Activated CD4-positive, alpha-beta T cell treated with anti-CD3 and anti-CD28 coated beads, Interleukin-2, amount 50 U/mL, for 48 hours (primary cell): ENCODE measurements at places on chromosomes 11 and 22.
A peak's percentile ranks its signal among the peaks of the same experiment; 100 is the strongest.

GRCh38 chr22:24951942-24952836, at the start of gene KIAA1671:
TSS of gene KIAA1671 (plus strand) at chr22:24952716. CDS start at chr22:25028000, 75,284 bp downstream.
- DNase-seq, result peak; percentile 85

- DNase-seq, result no peak
These were observed 27.3 kb upstream of the NFAM1 start for GRCh38 chr22:42459287-42460063.

DNA sequence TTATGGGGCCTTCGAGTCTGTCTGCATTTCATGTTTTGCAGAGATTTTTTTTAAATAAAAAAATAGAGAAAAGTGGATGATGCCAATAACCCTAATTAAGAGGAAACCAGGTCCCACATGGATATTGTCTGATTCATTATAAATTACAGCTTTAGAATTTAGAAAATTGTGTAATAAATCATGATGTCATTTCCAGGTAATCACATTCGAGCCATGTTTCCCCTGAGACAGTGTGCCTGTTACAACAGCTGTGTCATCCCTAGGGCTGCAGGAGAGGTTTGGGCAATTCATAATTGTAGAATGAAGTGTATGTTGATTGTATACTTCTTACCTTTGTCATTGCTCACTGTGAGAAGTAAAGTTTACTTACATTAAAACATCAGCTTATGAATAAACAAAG, 38.3 kb downstream of the NCAM1 start:
- DNase-seq, result no peak

DNA sequence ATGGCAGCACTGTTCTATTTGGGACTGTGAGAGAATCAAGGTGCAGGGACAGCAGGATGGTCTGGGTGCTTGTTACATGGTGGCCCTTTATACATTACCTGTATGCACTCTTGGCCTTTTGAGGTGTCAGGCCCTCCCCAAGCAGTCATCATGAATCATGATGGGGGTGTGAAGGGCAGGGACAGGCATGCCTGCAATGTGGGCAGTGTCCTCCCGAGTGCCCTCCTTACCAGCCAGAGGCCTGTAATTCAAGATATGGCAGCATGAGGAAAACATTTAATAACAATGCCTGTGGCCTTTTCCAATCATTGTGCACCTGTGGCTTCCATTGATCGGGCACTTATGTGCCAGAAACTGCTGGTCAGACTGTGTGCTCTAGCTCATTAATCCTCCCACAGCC, 25.5 kb upstream of the CYP2D6 start:
- no peak for DNase-seq

GRCh38 chr11:121328967-121329679, 36.6 kb downstream of the SC5D start:
- no peak for DNase-seq

GRCh38 chr11:125341676-125342075, 154.4 kb downstream of the FEZ1 start:
- no peak for DNase-seq

GRCh38 chr22:46054091-46055073, 77.4 kb upstream of the WNT7B start:
- DNase-seq, result no peak

DNA sequence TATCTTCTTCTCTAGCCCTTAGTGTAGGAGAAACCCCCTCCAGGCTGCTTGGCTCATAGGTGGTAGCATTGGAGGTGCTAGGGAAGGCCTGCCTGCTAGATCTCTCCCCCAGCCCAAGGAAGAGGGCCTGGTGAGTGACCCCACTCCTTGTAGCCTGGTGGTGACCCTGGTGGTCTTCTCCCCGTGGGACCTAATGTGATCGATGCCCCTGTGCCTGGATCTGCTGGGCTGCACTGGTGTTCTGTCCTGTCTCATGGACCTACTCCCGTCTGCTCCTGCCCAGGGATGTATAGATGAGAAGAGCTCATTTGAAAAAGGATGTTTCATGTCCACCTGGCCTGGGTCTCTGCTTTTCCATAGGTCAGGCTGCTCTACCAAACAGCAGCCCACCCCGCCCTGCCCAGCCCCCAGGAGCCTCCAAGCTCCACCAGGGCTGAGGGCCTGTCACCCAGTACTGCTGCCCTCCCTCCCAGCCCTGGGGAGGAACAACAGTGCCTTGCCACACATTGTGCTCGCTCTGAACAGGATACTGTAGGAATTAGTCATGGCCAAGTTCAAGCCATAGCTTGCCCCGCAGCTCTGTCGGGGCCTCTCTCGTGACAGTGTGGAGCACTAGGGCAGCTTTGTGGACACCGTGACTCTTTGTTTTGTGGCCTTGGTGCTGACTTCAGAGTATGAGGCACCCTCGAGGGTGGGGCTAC, 19.7 kb downstream of the SLC37A2 start:
- DNase-seq, result no peak

- DNase-seq, result no peak
These were observed 208.5 kb downstream of the TENM4 start for GRCh38 chr11:79232346-79232745.

- peak; percentile 41 for DNase-seq
These were observed 682 bp downstream of the PGAP2 start for GRCh38 chr11:3808861-3809623.

DNA sequence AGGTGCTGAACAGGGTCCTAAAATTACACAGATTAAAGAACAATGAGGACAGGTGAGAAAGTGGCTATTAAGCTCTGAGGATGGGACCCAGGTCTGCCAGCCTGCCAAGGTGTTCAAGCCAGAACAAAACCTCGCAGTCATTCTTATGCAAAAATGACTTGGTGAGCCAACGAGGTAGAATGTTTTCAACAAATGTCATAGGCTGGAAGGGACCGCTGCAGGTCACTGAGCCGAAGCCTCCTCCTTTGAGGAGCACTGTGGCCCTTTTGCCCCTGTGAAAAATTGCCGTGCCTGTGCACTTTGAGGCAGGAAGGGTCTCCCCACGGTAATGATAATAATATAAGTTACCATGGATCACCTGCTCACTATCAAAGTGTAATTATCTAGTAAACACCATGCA, 216.2 kb downstream of the DSCAML1 start:
- DNase-seq, result no peak

DNA sequence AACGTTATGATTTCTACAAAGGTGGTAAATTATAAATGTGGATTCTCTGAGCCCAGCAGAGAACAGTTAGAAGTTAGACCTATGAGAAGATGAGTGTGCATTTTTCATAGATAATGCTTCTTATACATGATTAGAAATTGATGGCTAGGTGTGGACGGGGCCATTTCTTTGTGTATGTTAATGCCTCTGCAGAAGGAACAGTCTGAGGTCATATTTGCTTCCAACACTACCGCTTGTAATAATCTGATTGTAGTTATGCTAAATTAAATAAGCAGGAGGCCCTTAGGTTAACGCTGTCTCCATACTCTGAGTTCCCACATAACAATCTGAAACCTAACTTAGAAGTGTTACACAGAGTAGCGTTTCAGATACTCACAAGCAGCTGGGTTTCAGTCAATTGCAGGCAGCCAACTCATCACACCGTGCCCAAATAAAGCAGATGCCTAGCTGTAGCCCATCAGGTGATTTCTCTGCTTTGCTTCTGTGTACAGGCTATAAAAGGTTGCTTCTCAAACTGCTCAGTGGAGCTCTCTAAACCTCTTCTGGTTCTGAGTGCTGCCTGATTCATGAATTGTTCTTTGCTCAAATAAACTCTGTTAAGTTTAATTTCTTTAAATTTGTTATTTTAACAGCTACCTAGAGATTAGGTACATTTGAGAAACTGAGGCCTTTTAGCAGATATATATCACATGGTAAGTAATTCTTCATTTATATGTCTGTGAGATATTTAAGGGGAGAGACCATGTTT, 638.8 kb upstream of the CCDC90B start:
- no peak for DNase-seq

DNA sequence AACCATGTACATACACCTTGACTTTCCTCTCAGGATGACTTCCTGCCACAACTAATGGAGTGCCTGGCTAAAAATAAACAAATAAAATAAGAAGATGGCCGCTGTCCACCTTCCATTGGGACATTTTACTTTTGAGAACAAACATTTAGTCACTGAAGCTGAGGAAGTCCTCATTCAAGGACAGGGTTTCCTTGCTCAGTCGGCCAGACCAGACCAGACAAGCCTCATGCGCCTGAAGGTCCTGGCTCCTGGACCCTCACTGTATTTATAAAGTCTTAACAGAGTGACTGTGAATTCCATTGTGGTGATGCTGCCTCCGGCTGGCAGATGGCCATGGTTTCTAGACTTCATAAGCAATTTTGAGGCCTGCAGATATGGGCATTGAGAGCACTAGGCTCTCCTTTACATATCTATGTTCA, 114.5 kb downstream of the MAML2 start:
- DNase-seq, result no peak

GRCh38 chr22:38614332-38615063, 41.7 kb downstream of the FAM227A start:
- no peak for DNase-seq

DNA sequence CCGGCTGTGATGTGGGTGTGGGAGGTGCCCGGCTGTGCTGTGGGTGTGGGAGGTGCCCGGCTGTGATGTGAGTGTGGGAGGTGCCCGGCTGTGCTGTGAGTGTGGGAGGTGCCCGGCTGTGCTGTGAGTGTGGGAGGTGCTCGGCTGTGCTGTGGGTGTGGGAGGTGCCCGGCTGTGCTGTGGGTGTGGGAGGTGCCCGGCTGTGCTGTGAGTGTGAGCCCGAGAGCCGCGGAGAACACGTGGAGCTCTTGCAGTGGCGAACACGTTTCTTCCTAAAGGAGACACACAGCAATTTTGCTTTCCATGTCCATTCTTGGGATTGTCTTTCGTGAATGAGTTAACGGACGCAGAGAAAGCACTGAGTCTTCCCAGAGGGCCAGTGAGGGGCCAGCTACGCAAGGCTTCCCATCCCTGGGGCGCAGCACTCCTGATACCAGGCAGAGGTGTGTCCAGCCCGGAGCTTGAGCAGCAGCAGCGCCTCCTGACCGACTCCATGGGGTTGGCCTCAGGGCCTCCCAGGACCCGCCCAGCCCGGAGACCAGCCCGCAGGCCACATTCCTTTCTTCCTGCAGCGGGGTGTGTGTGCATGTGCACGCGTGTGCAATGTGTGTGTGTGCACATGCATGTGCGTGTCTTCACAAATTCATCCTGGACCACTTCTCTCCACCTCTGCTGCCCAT, 245.0 kb upstream of the B3GAT1 start:
- no peak for DNase-seq

DNA sequence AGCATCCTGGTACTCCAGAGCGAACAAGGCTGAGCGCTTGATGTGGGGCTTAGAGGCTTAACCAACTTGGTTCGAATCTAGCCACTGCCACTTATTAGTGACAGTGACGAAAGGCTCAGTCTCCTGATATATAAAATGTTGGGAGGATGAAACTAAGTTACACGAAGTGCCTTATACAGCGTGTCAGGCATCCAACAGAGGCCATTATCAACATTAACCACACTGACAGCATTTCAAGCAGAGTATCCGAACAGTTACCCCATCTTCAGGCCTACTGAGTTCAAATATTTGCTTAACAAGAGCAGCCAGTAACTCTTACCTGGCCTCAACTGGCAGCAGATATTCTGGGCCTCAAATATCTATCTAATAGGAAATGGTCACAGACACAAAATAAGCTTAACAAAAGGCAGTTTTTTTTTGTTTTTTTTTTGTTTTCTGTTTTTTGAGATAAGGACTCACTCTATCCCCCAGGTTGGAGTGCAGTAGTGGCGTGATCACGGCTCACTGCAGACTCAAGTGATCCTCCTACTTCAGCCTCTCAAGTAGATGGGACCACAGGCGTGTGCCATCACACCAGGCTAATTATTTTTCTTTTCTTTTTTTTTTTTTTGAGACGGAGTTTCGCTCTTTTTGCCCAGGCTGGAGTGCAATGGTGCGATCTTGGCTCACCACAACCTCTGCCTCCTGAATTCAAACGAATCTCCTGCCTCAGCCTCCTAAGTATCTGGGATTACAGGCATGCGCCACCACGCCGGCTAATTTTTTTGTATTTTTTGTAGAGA, 2.9 kb downstream of the SERPIND1 start:
- DNase-seq, result no peak

GRCh38 chr11:72354356-72355115, 79.8 kb downstream of the CLPB start:
- DNase-seq, result no peak

DNA sequence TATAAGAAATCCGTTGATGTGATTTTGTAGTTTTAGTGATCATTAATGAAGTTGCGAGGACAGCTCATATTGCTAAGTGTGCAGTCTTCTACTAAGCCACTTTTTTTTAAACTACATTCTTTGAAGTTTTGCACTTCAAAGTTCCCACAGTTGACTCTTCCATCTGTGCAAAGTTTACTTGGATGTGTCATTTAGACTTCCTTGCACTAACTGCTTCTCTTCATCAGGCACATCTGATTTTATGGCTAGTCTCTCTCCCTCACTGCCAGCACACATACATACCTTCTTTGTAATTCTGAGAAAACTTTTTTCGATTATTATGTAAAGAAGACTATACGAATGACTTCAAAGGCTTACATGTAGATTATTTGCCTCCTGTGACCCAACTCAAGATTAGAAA, 250.0 kb downstream of the DYNC2H1 start:
- DNase-seq, result no peak

DNA sequence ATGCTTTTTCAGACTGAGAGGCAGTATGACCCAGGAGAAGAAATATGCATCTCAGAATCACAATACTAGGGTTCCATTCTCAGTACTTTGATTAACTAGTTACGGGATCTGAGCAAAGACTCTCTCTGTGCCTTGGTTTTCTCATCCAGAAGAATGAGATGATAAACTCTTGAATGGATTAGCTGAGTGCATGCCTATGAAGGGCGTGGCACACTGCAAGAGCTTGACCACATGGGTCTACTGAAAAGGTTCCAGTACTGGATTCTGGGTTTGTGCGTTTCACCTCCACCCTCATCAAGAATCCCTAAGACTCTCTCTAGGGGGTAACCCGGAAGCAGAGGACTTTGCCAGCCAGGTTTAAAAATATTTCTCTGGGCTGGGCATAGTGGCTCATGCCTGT, 25.6 kb downstream of the PGA5 start:
- no peak for DNase-seq
